ENCODE measurements at places on chromosomes 1 and 21.

GRCh38 chr1:67597336-67597735 lies 87.7 kb upstream of the GADD45A start:
- no peak for DNase-seq

GRCh38 chr1:10387677-10388386 lies 11.0 kb upstream of the PGD start:
- no peak for DNase-seq

GRCh38 chr1:221366495-221367110 lies 375.3 kb downstream of the DUSP10 start:
- no peak for DNase-seq

GRCh38 chr1:157090196-157090647 lies 9.4 kb downstream of the ETV3L start:
- peak; percentile 76 for DNase-seq

DNA sequence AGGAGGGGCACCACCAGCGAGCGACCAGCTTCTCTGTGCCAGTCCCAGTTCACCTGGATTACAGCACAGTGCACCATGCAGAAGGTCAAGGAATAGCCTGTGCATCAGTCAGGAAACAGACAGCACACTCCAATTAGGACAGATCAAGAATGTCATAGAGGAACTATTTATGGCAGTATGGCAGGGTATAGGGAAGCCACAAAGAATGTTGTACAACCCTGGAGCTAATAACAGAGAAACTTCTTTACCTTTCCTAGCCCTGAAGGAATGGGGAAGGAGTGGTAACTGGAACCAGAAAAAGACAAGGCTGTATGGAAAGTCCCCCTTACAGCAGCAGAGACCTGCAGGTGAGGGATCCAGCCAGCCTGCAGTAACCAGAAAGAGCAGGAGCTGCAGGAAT lies 87.8 kb upstream of the USP24 start:
- no peak for DNase-seq

DNA sequence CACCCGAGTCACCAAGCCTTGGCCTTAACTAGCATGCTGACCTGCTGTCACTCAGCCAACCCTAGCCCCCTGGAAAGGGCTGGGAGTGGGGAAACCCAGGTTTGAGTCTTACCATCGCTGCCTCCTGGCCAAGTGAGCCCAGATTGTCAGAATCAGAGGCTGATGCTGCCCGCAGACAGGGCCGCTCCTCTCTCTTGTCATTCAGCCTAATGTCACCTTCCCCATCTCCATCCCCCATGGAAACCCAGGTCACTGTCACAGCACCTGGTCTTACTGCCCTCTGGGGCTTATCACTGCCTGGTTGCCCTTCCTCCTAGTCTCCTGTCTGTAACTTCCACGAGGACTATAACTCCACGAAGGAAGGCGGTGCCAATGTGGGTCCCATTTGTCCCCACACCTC lies 53.6 kb upstream of the CASZ1 start:
- DNase-seq: no peak

DNA sequence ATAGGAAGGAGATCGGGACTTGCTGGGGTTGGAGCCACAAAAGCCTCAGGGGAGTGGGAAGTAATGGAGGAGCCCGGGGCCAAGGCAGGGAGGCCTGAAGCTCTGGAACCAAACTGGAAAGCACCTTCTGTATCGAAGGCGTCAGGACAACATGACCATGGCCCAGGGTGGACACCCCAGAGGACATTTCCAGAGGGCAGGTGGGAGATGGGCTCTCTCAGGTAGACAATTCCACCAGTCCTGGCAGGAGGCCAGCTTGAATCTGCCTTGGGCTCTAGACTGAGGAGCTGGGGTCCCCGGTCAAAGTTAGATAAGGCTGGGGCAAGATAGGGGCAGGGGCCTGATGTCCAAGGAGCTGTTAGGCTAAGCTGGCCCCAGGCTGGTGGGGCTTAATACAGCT lies 104.9 kb upstream of the EDN2 start:
- DNase-seq: no peak

DNA sequence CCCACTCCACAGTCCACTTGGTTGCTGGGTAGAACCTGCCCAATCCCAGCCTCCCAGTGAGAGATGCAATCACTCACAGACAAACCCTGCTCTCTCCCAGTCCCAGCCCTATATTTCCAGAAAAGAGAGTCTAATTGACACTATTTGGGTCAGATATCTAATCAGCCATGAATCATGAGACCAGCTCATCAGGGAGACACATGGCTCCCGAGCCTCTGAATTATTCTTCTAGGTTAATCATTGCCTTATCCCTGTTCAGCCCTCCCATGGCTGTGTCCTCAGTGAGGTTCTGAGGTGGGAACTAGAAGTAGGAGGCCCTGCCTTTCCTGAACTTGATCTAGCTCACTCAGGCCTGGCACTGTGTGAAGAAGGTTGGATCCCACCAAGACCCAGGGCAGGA lies 49.9 kb upstream of the ZC3H12A start:
- DNase-seq: no peak

- no peak for DNase-seq
Measured at GRCh38 chr1:191709215-191709614, 449.0 kb upstream of the RGS18 start.

DNA sequence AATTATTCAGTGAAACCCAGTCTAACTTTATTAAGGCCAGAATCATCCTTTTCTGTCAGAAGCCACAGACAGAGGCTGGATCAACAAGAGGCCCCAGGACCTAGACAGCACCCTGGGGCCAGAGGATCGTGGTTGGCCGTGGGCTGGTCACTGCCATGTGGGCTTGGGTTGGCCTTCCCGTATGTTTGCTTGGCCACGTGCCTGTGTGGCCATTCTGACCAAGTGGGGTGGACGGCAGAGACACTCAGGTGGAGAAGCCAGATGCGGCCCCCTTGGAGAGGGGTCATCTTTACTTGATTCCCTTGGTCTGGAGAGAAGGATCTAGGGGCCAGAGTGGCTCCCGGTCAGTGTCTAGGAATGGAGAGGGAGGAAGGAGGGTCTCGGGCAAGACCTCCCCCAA lies 327.9 kb downstream of the CAMTA1 start:
- DNase-seq: no peak

GRCh38 chr1:11960715-11961114 lies 19.5 kb upstream of the MFN2 start:
- no peak for DNase-seq

GRCh38 chr1:176831150-176831549 lies 333.4 kb downstream of the ASTN1 start:
- no peak for DNase-seq

- DNase-seq: no peak
Measured at GRCh38 chr1:11648039-11648438, 6.2 kb downstream of the FBXO2 start.

GRCh38 chr1:61518670-61519400 lies 206.1 kb downstream of the TM2D1 start:
- DNase-seq: no peak

DNA sequence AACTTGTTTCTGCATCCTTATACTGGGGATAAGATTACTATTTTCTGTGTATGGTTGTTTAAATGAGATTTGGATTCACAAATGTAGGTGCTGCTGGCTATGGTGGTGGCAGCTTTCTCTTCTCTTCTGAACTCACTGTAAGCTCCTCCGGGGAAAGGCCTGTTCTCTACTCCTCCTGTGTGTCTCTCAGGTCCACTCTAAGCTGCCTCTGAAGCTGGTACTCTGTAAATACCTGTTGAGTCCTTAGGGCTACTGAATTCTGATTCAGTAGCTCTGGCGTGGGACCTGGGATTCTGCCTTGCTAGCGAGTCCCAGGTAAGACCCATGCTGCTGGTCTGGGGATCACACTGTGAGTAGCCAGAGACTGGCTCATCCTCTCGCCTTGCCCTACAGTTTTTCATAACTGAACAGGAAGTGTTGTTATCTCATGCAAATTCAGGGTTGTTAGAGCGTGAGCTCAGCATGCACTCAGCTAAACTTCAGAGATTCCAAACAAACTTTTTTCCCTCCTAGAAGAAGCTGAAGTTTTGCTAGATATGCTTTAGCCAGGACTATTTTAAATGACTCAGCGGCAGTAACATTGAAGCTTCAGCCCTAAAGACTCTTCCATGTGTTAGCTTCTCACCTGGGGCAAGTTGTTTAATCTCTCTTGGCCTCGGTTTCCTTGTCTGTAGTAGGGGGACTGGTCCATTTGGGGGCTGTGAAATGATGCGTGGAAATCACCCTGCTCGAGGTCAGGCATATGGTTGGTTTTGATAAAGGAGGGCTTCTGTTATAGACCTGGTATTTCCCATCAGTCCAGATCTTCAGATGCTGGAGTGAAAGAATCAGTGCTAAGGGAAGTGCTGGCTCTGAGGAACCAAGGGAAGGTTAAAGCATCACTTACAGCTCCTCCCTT lies 271.5 kb upstream of the TMEM51 start:
- DNase-seq: no peak

DNA sequence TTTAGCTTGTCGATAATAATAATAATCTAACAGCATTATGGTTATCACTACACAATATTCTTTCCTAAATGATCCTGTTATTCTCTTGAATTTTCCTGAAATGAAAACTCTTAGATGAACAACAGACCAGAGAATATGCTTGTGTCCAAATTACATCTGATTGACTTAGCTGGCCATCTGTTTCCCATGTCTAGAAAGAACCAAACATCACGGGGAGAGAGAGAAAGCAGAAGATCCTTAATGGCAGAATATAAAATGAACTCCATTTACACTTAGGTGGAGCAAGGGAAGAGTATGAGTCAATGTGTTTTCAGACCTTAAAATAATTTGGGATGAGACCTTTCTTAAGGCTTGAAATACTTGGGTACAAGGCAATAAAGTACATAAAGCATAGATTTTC lies 162.2 kb downstream of the DSCAM start:
- DNase-seq: no peak

GRCh38 chr1:86787621-86788020 lies 83.2 kb downstream of the SH3GLB1 start:
- no peak for DNase-seq

DNA sequence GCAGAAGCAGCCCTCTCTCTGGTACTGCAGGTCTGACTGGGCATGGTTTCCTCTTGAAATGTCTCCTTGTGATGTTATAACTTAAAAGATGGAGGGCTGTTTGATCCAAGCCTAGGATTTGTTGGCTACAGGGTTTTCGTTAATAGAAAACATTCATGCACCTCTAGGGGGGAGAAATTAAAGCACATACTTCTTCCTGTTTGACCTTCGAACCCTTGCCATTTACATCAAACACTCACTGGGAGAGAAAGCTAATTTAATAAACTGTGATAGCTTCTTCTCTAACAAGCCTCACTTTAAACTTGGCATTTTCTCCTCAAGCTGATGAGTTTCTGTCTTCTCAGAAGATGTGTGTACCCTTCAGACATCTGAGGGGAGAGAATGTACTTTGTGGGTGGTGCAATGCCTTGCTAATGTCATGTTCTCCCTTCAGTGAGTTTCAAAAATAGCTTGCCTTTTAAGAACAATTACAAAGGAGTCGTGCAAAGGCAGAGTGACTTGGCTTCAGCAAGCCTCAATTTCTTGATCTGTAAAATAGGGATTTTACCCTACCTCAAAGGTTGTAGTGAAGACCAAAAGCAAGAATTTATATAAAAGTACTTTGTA lies 20.4 kb downstream of the CACHD1 start:
- DNase-seq: no peak

DNA sequence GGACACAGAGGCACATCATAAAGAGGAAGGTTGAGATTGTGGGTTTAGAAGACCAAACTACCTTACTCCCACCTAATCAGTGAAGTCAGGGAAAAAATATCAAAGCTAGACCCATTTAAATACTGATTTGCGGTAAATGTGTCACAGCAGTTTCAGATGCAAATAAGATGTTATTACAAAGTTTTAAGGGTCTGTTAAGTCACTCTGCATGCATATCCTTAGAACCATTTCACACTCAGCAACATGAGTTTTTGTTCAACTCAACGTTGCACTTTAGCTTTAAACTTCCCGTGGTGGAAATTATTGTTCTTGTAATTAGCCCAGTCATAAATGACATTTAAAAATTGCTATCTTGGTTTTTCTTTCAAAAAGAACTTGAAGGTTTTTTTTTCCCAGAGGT lies 34.8 kb downstream of the RPAP2 start:
- DNase-seq: no peak

DNA sequence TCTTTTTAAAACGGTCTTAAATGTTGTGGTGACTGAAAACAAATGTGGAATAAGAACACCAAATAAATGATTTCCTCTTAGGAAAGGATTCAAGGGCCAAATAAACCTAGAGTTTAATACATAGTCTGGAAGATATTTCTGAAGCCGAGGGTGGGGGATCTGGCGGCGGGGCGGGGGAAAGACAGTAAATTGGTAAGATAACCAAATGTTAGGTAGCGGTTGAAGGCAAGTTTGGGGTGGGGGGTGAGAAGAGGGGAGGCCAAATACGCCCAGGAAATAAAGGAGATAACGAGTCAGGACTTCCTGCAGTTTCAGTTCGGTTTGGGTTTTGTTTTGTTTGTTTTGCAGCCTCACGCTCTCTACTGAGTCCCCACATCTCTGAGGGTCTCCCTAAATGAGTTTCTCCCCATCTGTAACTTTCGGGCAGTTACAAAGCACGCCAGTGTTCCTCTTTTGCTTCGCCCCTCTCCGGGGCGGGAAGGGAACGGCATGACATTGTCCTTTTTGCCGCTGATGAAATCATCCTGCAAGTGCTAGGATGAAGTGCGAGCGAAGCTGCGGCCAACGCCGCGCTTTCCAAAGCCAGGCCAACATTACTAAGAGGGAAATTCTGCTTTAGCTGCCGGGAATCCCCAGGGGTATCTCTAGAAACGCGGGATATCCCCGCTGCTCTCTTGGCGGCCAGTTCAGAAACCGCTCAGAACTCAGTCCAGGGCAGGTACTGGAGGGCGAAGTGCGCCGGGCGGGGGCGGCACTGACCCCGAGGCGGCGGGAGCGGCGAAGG lies 844 bp downstream of the NIBAN1 start:
- no peak for DNase-seq

DNA sequence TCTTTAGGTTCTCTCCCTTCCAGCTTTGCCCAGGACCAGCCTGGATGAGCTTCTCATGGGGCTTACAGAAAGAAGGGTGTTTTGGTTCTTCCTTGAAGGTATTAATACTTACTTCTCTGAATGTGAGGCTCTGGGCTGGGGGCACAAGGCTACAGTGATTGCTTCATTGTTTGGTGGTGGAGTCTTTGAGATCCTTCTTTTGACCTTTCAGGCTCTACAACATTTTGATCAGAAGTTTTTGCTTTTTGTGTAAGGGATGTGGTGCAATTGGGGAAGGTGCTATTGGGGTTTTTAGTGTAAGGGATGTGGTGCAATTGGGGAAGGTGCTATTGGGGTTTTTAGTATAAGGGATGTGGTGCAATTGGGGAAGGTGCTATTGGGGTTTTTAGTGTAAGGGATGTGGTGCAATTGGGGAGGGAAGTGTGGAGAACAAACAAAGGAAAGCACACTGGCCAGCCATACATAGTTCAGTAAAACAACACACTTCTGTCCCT lies 103.6 kb upstream of the IVNS1ABP start:
- DNase-seq: no peak

DNA sequence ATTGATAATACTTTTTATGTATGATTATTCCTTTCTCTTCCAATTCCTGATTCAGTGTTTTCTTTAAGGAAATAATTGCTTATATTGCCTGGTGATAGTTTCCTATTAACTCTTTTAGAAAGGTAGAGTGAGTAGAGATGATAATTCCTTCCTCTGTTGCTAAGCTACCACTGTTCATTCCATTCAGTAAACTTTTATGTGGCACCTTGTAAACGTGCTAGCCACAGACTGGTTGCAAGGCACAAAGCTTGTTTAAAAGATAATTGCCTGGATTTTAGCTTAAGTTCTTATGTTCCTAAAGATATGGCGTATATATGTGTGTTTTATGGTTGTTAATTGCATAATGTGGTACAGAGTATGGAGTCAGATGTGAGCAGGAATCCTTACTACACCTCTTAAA lies 3.2 kb downstream of the ZFYVE9 start:
- no peak for DNase-seq

- DNase-seq: no peak
Measured at GRCh38 chr1:153355445-153356071, 2.1 kb upstream of the S100A9 start.

Measured in activated CD4-positive, CD25-positive, alpha-beta regulatory T cell (primary cell).